ENCODE measurements at places on chromosomes 12 and 14.

DNA sequence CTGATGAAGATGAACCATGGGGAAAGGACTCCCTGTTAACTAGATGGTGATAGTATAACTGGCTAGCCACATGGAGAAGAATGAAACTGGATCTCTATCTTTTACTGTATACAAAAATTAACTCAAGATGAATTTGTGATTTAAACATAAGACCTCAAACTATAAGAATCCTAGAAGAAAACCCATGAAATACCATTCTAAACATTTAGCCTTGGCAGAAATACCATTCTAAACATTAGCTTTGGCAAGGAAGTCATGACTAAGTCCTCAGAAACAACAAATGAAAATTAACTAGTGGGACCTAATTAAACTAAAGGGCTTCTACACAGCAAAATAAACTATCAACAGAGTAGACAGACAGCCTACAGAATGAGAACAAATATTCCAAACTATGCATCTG, 28.4 kb upstream of the NOVA1 start:
- no peak for DNase-seq

DNA sequence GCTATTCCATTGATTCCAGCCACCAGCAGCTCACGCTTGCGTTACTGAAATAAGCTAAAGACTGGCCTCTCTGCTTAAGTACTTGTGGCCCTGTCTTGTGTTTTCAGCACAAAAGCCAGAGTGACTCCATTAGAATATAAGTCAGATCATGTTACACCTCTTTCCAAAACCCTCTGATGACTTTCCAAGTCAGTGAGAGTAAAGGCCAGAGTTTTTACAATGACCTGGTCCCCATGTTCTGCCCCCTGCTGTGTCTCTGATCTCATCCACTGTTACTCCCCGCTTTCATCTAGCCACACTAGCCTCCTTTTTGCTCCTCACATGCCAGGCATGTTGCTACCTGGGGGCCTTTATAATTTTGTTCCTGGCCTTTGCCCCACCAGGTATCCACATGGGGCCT, 6.9 kb upstream of the CKAP4 start:
- DNase-seq = no peak

DNA sequence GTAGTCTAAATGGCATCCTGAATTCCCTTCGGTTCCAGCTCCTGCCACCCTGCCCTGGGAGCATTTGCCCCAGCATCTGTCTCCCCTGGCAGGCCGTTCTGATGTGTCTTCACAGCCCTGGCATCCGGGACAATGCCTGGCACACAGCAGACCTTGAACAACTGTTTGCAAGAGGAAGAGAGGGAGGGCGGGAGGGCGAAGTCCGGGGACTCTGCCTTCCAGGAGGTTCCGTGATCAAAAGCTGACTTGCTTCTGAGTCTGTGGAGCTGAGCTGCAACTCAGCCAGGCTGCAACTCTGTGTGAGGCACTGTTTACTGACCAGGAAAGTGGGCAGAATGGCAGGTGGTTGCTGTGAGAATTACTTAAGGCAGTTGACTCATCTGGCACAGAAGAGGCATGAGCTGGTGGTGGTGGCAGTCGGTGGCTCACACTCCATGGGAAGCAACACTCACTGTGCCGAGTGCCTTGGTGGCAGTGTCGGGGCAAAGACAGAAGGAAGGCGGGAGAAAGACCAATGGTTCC, 61.1 kb upstream of the DLK1 start:
- no peak for DNase-seq

DNA sequence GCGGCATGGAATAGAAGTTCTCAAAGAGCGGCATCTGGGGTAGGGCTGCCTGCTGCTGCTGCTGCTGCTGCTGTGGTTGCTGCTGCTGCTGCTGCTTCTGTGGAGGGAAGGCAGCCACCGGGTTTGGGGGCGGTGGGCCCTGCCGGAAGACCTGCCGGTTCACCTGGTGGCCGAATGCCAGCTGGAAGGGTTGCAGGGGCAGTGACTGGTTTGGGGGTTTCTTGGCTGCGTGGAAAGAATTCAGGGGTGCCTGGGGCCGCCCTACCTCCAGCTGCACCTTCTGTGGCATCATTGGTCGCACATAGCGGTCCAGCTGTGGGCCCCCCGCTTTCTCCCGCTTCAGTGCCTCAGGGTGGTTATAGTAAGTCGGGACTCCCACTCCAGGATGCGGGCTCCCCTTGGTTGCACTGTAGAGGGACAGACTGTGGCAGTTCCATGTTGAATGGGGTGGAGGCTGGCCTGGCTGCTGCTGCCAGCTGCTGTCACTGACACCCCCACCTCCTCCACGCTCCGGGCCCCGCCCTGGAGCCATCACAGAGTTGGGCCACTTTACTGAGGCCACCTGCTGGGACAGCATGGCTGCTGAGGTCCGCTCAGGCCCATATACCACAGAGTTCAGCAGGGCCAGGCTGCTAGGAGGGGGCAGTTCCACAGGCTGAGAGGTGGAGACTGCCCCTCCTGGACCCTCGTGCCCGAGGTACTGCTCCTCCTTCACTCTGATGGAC, 25.2 kb upstream of the PNMA1 start:
- DNase-seq = no peak

DNA sequence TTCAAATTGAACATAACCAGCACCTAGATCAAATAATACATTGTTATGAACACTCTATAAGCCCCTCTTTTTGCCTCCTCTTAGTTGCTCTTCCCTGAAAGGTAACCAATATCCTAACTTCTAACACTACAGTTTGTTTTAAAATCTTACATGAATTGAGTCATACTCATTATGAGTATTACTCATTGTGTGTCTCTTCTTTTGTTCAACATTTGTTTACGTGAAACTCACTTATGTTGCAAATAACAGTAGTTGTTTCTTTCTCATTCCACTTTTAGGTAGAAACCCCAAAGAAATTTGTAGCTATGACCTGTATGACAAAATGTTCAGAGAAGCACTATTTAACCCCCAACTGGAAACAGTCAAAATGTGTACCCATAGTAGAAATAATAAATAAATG, 6.6 kb downstream of the LRRC9 start:
- DNase-seq = no peak

All from activated CD8-positive, alpha-beta memory T cell treated with anti-CD3 and anti-CD28 coated beads for 48 hours (primary cell).